ENCODE measurements at places on chromosomes 1 and 21.

DNA sequence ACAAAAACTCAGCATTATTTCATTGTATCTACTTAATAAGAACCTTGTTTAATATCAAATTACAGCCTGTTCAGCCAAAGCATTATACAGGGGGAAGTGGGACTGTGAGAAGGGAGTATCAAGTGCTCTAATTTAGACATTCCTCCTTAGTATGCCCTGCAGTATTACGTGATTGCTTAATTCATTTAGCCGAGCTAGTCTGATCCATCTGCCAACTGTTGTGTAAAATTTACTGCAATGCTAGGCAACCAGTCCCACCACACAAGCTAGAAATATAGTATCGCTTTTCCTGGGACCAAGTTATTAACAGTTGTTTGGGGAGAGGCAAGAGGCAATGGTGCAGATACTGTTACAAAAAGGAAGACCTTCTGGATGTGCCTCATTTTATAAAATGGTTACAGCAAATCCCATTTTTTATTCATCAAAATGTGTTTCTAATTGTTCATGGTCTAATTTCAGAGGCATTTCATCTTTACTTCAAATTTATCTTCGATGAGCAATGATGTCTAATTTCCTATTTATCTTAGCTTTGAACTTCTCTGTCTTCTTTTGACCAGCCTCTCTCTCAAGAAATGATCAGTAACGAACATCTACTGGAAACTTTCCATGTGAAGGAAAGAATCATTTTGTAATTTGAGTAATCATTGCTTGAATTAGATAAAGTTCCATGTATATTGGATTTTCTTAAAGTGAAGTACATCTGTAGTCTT, 283.3 kb downstream of the DUSP10 start:
- DNase-seq: no peak

- no peak for DNase-seq
These were observed 48.9 kb downstream of the AGPAT3 start for GRCh38 chr21:43913928-43914327.

GRCh38 chr1:37731312-37732019, 33.5 kb downstream of the EPHA10 start:
- DNase-seq: no peak

DNA sequence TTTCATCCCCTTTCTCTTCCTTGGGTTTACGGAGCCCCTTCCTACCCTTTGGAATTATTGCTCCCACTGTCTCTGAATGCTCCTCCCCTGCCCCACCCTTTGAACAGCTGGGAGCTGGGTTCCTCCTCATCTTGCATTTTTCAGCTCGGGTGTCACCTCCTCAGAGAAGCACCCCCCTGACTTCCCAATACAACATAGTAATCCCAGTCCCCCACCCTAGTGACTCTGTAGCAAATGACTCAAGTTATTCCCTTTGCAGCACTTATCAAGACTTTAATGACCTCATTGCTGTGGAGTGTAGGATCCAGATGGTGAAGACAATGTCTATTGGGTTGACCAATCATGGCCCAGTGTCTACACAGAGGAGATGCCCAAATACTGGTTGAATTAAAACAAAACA, 8.9 kb upstream of the VWA5B1 start:
- DNase-seq: no peak

DNA sequence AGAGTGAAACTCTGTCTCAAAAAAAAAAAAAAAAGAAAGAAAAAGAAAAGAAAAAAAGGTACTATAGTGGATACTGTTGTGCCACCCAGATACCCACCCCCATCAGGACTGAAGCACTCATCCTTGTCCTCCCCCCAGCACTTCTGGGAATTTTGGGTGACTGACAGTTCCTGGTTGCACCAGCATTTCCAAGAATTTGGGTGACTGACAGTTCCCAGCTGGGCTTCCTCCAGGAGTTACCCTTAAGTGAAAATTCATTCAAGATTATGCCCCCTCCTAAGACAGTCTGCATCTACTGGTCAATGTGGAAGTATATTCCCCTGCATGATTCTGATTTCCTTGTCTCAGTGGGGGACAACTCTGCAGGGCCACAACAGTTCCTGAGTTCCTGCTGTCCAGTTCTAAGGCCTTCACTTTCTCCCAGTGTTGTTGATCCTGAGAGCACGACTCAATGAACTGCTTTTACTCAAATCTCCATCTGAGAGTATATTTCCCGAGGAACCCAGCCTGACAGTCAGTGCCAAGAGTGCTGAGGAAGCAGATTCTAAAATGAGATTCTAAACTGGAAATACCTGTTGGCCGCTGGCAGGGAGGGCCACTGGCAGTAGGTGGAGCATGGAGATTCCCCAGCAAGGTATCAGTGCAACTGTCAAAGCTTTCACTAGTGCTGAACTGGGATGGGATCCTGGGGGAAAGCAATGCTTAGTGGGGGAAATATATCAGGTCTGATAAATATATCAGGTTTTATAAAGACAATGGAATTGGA, 18.5 kb downstream of the RIIAD1 start:
- no peak for DNase-seq

GRCh38 chr1:222880587-222880986, 65.7 kb downstream of the DISP1 start:
- DNase-seq: peak; percentile 49

GRCh38 chr1:116906812-116907211, 2.9 kb upstream of the PTGFRN start:
- no peak for DNase-seq

DNA sequence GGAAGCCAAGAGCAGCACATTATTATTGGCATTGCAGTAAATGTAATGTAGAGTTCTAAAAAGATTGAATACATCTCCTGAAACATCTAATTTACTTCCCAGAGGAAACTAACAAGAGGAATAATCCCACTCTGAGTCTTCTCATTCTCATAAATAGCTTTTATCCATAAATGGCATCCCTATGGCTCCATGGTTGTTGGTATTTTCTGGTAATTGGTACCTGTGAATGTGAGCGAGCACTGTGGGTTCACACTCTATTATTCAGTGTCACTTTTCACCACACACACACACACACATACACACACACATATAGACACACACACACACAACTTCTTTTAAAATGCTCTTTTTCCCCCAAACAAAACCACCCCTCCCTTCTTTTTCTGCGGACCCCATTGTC, 4.7 kb upstream of the WLS start:
- no peak for DNase-seq

Data from stimulated activated CD4-positive, alpha-beta T cell treated with anti-CD3 and anti-CD28 coated beads, Interleukin-4, amount 100 ng/mL, for 24 hours (primary cell).